ENCODE measurements at places on chromosomes 5 and 9.

- no peak for DNase-seq
These were observed 29.3 kb downstream of the TUT7 start for GRCh38 chr9:86324901-86325300.

DNA sequence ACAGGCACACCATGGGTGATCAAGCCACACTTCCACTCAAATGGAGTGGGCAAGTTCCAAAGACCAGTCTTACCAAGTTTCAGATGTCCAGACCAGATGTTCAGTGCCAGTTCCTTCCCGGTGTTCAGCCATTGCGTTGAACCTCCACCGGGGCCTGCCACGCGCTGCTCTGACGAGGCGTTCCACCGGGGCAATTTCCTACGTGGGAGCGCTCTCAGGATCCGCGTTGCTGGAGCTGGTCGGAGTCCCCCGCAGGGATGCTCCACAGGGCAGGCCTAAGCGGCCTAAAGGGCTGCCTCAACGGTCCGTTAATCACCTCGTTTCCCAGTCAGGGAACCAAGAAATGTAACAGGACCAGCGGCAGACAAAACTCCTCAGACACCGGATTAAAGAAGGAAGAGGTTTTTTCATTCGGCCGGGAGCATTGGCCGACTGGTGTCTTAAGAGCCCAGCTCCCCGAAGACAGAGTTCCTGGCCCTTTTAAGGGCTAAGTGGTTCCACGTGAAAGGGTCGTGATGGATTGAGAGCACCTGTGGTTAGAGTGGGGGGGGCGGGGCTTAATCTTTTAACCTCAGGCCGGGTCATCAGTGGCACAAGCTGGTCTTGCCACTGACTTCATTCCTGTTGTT lies 35.7 kb upstream of the PPP1R26 start:
- DNase-seq: no peak

DNA sequence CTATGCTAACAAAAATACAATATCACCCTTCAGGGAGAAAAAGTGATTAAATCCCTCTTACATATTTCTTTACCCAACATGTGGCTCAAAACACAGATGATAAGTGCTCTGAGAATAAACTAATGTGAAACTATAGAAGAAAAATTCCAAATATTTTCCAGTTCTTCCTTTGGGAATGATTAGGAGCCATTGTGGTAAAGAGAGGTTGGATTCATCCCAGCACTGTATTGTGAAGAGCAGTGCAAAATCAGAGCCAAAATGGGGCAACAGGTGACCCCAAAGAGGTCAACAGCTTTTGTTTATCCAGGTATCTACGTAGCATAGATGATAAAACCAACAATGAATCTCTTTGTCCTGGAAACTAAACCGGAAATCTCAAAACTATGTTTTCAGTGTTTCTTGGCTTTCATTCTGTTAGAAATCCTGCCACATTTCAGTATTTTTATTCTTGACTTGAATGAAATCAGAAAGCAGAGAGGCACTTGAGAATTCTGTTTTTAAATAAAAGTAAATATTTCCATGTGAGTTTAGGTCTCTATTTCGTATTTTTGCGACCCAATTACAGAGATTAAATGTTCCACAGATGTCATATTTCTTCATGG lies 120.4 kb upstream of the FST start:
- peak; percentile 79 for DNase-seq

DNA sequence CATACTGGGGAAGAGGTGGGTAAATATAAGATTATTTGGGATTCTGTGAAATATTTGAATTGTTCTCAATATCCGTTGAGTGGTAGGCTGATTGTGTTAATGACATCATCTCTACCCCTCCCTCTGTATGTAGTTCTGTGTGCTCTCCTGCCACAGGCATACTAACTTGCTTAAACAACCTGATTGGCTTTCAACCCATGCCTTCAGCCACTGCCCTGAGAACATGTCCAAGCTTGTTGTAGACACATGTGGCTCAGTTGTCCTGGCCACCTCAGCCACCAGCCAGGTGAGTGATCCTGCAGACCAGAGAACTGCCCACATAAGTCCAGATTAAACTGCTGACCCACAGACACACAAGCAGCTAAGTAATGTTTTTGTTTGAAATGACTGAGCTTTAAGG lies 31.1 kb downstream of the ANKS6 start:
- no peak for DNase-seq

DNA sequence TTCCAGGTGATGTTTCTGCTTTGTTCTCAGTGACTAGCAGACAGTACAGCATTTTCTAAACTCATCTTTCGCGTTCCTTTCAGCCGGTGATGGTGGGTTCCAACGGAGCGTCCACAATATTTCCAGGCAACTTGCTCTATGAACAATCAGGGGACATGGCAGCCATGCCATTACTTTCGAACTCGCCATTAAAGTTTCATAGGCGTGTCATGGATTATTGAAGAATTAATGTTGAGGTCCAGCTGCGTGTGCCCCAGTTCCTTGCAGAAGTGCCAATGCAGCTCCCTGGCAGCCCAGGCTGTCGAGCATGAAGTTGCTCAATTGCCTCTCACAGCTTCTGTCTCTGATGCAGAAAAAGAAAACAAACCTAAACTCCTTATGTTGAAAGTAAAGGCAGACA lies 262.2 kb downstream of the IRX2 start:
- DNase-seq: no peak

- DNase-seq: no peak
These were observed 150.0 kb downstream of the TLE1 start for GRCh38 chr9:81539317-81539716.

GRCh38 chr5:82570-82969 lies 9.4 kb upstream of the PLEKHG4B start:
- no peak for DNase-seq

DNA sequence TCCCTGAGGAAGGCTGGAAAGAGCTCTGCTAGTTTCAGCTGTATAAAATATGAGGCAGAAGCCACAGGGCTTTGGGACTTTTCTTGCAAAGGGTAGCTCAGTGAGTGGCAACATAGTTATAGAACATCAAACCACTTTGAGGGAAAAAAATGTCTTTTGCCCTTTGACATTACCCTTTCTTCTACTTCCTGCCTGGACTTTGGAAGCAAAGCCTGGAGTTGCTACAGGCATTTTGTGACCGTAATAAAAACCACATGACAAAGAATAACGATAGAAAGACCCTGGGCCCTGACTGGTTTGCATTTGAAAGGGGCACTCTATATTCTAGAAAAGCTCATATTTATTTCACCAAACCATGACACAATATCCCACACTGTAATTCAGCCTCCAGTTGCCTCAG lies 440.9 kb downstream of the DIRAS2 start:
- DNase-seq: no peak

- no peak for DNase-seq
These were observed 9.6 kb upstream of the AHRR start for GRCh38 chr5:311963-312362.
